ENCODE measurements at places on chromosomes 5 and 9.

DNA sequence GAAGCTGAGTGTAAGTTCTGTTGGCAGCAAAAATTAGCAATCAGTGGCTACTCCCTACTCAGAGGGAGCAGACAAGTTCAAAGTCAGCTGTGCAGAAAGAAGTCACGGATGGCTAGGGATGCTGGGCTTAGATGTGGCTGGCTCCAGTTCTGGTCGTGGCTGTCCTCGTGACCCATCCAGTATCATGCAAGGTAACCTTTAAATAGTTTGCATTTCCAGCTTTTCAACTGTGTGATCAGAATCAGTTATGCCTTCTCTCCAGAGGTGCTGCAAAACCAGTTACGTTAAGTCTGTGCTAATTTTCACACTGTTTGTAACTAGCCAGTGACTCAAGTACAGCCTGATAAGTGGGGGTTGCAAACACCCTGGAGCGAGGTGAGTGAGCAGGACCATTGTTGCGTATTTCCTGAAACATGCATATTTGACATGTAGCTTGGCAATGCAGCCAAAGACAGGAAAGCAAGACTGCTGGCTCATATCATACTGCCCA, 302.4 kb downstream of the ATPSCKMT start:
- no peak for DNase-seq

GRCh38 chr9:18362901-18363685, 110.9 kb upstream of the ADAMTSL1 start:
- DNase-seq: no peak

DNA sequence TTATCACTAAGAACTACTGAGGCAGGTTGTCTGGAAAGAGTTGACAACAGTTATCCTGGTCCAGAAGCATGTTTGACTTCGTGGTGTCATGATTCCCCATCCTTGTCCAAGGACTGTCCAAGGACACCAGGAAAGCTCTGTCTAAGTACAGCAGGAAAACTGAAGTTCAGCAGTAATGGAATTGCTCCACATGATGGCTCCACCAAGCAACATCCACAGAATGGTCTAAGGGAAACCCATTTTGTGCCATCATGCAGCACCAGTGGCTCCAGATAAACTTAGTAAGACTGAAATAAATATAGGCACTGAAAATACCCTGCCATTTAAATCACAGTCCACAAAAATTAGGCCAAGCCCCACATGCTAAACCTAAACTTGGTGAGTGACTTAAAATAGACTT, 192.8 kb downstream of the CDH18 start:
- DNase-seq: peak; percentile 31

DNA sequence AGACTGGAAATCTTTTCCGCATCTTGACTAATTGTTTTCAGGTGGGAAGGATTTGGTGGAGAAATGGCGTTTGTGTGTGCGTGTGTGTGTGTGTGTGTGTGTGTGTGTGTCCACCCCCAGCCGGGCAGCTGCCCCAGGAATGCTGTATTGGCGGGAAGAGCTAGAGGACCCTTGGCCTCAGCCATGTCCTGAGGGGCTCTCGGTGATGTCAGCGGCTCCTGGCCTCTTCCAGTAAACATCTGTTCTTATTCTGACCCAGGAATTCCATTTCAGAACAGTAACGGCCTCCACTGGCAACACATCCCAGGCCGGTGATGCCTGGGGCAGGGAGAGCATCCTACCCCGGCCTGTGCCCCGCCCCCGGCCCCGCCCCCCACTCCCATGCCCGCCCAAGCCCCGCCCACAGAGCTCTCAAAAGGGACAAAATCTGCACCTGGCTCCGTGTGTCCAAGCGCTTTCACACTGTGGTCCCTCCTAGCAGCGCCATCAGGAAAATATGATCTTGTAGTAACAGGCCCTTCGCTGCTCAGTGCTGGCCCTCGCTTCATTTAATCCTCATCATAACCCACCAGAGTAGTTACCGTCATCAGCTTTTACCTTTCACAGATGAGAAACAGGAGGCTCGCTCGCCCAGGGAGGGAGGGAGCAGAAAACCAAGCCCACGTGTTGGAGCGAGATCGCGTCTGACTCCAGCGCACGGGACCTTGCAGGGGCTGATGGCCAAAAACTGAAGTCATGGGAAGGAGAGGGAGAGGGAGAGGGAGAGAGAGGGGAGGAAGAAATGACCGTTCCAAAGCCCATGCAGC, 18.9 kb downstream of the ADAMTS2 start:
- no peak for DNase-seq

DNA sequence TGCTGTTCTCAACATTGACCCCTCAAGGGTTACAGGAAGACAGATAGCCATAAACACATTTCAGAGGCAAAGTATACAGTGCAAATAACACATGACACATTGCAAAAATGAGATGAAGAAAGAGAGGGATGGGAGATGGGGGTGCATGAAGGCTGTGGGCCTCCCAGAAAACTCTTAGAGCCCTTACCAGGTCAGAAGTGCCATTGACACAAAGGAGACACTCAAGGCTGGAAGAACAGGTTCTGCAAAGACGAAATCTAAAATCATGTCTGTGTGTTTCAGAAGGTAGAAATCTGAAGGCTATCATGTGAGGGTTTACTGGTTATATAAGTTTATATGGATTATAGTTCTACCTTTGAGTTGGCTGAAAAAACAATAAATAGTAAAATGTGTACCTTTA, 318.8 kb downstream of the BNC2 start:
- DNase-seq: no peak

DNA sequence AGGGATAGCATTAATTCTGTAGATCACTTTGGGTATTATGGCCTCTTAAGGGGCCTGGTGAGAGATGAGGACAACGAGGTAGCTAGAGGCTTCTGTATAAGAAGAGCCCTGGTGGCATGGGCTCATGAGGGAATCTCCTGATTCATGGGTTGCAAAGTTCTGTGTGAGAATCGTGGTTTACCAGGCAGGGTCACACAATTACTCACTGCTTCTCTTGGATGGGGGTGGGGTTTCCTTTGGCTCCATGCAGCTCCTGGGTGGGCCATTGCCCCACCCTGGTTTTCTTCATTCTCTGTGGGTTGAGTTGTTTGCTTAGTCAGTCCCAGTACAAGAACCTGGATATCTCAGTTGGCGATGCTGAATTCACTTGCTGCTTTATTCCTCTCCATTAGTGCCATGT, 30.9 kb upstream of the TNFSF15 start:
- DNase-seq: no peak

GRCh38 chr5:155733935-155734334, 593.0 kb upstream of the SGCD start:
- DNase-seq: no peak

GRCh38 chr5:123659495-123659894, 147.5 kb downstream of the CSNK1G3 start:
- DNase-seq: no peak

DNA sequence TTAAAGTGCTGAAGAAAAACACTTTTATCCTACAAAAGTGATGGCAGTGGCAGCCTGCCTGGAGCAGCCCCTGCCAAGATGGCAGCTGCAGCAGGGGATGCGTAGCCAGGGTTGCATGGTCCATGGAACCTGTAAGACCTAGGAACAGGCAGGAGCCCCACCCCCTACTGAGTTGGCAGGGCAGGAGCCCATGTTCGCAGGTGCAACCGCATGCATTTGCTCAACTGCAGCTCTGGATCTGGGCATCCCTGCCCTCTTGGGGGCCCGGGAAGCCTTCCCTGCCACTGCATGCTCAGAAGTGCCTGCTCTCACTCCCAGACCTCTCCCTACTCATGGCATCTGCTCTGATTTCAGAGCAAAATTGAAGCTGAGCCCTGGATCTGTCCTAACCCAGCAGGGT, 779.6 kb downstream of the CDH18 start:
- no peak for DNase-seq

DNA sequence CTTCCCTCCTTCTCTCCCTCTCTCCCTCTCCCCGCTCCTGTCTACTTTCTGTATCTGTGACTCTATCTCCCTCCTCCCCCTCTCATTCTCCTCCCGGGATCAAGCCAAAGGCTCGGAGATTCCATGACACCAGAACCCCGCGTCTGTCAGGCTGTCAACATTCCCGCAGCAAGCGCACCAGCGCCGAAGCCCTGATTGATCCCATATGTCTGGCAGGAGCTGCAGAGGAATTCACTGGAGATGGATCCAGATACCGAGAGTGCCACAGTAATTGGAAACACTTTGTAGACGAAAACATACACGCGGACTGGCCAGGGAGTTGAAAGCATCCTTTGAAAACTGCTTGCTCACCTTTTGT, 300 bp upstream of the SVEP1 start:
- DNase-seq: no peak

Data from NCI-H2081 (cell line).